ENCODE measurements at places on chromosomes 13 and 19.

- no peak for DNase-seq
These were observed 5.5 kb upstream of the EEF2 start for GRCh38 chr19:3990815-3991117.

GRCh38 chr13:111156421-111156820, 41.3 kb downstream of the ARHGEF7 start:
- DNase-seq = no peak

DNA sequence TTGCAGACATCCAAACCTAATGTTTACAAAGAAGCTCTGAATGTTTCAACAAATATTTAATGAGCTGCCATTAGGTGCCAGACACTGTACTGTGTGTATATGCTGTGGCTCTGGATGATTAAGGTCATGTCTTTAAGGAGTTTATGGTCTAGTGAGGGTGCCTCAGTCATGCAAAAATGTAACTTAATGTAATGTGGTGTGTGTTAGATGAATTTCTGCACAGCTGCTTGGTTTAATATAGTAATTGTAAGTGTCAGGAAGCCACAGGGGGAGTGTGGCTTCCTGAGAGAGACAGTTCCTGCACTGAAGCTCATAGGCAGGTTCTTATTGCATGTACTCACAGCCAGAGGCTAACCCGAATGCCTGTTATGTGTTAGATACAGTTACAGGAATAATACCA, 43.3 kb downstream of the SPATA13 start:
- DNase-seq = no peak

DNA sequence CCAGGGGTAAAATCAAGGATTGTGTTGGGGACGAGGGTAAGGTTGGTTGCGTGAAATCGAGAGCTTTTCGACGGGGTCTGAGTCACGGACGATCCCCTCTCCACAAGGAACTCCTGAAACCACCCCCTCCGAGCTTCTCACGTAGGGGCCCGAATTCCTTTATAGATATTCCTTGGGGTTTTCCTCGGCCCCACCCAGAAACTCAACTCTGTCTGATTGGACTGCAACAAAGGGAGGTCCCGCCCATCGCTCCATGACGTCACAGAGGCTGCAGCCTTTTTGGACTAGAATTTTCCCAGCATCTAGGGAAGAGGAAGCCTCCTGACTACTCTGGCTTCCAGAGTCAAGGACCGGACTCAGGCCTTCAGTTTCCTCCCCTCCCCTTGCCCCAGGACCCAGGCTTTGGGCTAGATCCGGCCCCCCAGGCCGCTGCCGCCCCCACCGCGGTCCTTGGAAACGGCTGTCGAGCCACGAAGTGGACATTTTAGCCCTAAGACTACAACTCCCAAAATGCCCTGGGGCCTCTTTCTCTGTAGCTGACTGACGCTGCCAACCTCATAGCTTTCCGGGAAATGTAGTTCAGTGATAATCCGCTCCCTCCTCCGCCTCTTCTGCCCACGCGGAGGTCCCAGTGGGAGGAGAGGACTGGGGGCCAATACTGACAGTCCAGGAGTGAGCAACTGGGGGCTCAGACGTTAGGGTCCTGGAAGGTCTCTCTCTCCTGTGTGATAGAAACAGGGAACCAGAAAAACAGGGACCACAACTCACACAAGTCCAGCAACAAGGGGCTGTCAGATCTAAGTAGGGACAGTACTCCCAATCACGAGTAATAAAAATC, at the start of gene IZUMO1:
IZUMO1 (minus strand) TSS at position 172 of the 838 bp plus-strand sequence. CDS start 1,050 bp downstream, outside the sequence.
- peak; percentile 95 for DNase-seq

DNA sequence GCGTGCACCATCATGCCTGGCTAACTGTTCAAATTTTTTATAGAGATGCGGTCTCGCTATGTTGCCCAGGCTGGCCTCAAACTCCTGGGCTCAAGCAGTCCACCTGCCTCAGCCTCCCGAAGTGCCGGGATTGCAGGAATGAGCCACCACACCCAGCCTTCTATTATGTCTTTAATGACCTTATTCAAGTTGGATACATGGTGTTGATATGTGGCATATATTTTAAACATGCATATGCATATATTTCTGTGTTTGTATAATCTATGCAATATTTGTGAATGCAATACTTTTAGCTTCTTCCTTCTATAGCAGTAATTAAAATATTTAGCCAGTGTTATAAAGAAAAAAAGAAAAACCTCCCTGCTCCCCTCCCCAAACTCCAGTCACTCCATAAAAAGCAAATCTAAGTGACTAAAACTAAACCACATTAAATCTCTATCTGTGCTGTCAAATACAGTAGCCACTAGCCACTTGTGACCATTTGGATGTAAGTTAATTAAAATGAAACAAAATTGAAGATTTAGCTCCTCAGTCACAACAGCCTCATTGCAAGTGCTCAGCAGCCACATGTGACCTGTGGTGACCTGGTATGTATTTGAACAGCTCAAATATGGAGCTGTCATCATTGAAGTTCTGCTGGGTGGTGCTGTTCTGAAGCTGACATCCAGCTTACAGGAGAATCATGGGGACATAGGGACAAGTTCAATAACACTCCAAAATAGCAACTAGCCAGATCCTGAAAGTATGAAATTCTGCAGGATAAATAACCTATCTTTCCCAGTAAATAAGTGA, 27.4 kb downstream of the FCGBP start:
- DNase-seq = no peak

DNA sequence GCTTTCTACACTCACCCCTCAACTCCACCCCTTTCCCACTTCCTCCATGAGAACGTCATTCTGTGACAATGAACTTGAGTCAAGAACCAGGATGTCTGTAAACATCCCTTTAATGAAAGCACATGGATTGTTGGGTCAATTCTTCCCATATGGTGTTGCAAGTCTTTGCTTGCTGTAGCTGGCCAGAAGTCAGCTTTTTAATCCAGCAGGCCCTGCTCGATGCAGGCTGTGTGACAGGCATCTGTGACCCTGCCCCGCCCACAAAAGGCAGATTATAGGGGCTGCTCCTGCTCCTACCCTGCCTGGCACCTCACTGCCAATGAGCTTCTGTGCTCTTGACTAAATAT, 78.0 kb downstream of the STARD13 start:
- no peak for DNase-seq

GRCh38 chr19:415292-415691, 6.3 kb upstream of the C2CD4C start:
- no peak for DNase-seq

- no peak for DNase-seq
These were observed 10.6 kb downstream of the AKAP8 start for GRCh38 chr19:15368798-15369593.
